Stimulated activated CD8-positive, alpha-beta memory T cell treated with anti-CD3 and anti-CD28 coated beads, Interleukin-4, amount 100 ng/mL, for 4 hours (primary cell): ENCODE measurements at places on chromosomes 1 and 21.

DNA sequence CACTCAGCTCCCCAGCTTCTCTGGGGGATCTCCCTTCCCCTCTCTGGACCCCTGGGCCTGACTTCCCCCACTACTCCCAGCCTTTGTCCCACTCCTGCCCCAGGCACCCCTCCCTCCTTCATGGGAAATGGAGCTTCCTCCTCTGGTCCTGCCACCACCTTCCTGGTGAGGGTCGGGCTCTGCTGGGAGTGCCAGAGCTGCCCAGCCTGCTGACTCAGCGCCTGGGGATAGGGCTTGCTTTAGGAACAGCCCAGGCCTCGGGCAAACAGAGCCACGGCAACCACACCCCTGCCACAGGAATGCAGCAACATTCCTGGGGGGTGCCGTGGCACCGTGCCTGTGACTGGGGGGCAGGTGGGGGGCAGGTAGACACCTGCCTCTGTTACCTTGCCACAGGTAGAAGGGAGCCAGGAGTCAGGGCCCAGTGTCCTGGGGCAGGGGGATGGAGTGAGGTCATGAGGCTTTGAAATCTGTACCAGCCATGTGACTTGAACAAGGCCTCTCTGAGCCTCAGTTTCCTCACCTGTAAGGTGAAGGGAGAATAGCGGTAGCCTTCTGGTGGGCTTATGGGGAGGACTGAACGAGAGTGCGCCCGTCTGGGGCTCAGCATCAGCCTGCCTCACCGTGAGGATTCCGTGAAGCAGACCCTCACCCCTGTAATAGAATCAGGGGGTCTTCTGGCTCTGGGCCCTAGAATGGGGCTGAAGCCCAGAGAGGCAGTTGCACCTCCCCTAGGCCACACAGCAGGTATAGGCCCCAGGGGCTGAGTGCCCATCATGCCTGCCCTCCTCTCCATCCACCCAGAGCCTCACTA is 17.8 kb upstream of the EPHA2 start:
- no peak for DNase-seq

DNA sequence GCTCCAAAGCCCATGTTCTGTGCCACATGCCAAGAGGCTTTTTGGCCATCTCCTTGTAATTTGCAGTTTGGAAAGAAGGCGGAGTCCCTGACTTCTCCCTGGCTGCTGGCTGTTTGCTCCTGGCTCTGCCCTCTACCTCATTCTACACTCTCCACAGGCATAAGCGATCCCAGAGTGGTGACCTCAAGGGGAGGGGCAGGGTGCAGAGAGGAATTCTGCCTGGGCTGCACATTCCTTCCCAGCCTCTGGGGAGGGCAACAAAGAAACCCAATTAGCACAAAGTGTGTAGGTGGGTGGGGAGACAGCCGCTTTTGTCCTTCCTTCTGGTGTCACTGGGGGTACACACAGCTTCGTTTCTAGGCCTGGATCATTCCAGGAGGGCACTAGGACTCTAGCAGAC is 95.3 kb downstream of the HIVEP3 start:
- DNase-seq, result no peak

DNA sequence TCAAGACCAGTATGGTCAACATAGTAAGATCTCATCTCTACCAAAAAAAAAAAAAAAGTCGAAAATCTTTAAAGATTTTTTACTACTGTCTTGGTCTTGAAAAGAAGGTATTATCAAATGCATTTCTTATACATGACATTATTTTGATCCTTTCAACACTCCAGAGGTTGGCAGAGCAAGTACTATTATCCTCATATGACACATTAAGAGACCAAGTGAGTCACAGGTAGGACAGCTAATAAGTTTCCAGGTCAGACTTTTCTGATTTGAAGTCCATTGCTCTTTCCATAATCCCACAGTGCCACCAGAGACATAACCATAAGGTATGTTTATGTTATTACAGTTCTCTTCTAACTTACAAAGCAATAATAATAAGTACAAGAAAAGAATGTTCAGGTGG is 15.2 kb downstream of the DBT start:
- no peak for DNase-seq

DNA sequence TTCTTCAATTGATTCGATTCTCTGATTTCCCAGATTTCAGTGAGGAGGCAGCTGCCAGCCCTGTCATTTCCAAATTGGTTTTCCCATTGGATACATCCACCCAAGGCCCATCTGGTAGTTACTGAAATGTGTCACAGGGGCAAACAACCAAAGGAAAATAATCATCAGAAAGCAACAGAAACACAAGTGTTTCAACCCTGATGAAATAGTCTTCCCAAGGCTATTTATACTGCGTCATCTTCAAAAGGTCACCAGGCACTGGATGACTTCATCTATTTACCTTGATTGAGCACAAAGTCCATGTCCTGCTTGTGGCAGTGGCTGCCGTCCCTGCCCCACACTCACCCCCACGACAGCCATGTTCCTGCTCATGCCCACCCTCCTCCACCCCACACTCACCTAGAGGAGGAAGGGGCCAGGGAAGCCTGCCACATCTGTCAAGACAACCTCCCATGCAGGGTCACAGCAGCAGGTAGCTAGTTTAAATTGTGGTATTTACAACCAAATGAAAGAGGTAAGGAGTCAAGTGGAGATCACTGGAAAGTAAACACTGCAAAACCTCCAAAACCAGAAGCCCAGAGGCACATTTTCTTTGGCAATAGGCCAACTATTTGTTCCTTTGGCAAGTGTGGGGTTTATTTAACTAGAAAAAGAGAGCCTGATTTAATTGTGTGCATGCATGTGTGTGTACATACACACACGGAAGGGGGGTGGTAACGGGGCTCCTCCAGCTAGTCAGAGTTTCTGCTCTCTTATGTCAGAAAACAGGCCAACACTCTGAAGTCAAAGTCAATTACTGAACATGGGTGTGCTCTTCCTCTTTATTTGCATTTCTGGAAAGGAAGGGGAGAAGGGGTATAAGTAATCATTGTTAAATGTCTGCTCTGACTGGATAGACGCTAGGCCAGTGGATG is 49.5 kb upstream of the RAB4A start:
- no peak for DNase-seq

DNA sequence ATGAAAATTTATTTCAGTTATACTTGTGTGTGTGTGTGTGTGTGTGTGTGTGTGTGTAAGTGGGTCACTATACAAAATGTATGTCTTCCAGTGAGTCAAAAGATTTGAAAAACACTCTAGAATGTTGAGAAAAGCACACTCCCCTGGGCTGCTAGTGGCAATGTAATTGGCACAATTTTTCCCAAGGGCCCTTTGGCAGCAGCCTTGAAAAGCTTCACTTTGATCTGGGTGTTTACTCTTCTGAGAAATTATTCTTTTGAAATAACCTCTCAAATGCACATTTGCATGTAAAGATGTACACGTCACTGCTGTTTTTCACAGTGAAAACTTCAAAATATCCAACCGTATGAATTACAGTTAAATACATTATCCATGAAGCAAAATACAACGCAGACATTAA is 22.1 kb upstream of the SLC44A3 start:
- no peak for DNase-seq

- DNase-seq, result no peak
These were observed 9.9 kb upstream of the SLC45A3 start for GRCh38 chr1:205690122-205690756.

GRCh38 chr1:210292231-210292871 is 36.4 kb upstream of the HHAT start:
- DNase-seq, result no peak

- DNase-seq, result no peak
These were observed 26.6 kb downstream of the CRYAA start for GRCh38 chr21:43195121-43196021.

DNA sequence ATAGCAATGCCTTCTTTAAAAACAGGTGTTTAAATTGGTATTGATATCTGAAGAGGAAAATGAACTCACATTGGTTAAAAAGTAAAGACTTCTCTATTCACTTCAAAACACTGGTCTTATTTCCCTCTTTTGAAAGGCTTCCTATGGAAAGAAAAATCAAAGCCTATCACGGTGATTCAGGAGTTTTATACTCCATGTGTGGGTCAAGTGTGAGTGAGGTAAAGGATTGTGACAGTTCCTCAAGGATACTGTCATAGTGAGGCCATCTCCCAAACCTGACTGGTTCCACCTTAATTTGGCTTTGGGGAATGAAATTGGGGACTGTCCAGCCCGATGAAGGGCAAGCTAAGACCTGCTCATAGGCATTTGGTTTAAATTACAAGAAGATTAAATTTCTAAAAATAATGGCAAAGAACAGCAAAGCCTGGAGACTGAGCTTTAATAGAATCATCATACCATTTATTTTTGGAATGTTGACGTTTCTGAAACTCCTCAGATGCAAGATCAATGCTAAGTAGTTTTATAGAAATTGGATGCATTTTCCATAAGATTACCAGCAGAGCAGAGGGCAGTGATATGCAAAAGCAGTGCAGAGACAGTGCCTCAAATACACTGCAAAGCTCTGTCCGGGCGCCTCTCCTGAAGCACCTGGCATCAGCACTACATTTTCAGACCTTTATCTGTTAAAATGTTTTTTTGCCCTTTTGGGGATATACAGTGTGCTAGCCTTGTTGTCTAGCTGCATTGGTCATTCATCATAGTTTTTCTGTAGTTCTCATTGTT is 302.1 kb upstream of the SGIP1 start:
- no peak for DNase-seq

- DNase-seq, result no peak
These were observed 105.8 kb downstream of the TBX19 start for GRCh38 chr1:168386492-168386891.

- DNase-seq, result no peak
These were observed 15.4 kb upstream of the LYST start for GRCh38 chr1:235881930-235882700.

DNA sequence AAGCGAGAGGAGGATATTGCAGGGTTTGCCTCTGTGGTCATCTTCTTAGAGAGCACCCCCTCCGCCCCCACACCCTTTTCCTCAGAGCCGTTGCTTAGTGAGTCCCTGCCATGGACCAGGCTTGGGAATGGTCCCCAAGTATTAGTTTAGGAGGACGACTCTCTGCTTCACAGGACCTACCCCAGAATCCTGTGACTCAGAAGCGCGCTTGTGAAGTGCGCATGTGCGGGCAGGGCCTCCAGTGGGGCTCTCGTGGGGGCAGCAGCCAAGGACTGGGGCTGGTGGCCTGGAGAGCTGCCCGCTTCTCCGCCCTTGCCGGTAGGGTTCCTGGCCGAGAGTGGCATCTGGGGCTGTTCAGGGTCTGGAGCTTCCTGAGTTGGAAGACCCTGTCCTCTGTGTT is 37.3 kb upstream of the HMGN1 start:
- DNase-seq, result no peak

DNA sequence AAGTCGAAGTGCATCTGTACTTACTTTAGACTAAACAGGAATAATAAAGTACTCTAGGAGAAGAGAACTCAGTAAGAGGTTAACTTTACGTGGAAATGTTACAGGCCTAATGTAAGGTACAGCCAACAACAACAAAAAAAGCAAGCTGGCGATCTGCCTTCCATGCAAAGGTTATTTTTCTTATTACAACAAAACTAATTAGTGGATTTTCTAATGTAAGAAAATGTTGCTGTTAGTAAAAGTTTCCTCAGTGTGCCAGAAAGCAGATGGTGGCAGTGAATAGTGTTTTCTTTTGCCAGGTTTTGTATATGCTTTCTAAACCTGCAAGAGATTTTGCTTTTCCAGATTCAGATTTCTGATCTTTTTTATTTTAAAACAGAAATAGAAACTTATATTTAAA is 179.2 kb downstream of the NFIA start:
- no peak for DNase-seq

GRCh38 chr1:80657707-80658106 is 1143.0 kb upstream of the ADGRL2 start:
- no peak for DNase-seq

- no peak for DNase-seq
These were observed 109.5 kb upstream of the UBE2U start for GRCh38 chr1:64093941-64094340.

GRCh38 chr1:182438326-182438725 is 11.6 kb upstream of the RGSL1 start:
- no peak for DNase-seq

GRCh38 chr21:40200946-40201345 is 333.7 kb downstream of the PCP4 start:
- no peak for DNase-seq

GRCh38 chr1:198083549-198083948 is 73.2 kb upstream of the NEK7 start:
- no peak for DNase-seq

GRCh38 chr1:14245954-14246353 is 352.5 kb upstream of the KAZN start:
- no peak for DNase-seq

- DNase-seq, result no peak
These were observed 6.5 kb upstream of the GLRX2 start for GRCh38 chr1:193111641-193112090.

DNA sequence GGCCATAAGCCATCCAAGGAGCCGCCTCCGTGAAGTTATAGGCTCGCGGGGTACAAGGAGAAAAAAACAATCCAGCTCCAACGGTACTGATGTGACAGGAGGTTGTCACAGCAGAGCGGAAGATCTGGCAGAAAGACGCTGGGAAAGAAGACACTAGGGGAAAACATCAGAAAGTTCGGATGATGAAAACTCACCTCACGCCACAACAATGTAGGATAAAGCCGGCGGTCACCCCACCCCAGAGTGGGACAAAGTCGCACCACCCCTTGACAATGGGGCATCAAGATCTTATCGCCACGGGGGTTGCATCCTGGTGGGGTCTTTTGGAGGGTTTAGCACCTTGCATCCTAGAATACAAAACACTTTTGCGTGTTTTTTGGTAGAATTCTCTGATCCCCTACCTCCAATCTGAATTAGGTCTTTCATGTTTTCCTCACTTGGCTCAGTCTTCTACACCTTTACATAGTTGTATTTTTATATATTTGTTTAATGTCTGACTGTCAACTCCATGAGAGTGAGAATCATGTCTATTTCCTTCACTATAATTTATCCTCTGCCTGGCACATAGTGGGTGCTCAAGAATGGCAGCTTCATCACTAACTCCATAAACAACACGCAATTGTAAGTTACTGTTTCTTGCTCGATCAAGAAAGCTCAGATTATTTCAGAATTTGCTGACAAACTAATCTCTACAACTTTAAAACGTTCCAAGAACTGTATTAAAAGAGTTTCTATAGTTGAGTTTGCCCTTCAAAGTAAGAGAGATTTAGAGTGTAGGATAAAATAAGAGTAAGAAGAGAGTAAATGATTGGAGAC is 611 bp upstream of the ZSWIM5 start:
- DNase-seq, result no peak

DNA sequence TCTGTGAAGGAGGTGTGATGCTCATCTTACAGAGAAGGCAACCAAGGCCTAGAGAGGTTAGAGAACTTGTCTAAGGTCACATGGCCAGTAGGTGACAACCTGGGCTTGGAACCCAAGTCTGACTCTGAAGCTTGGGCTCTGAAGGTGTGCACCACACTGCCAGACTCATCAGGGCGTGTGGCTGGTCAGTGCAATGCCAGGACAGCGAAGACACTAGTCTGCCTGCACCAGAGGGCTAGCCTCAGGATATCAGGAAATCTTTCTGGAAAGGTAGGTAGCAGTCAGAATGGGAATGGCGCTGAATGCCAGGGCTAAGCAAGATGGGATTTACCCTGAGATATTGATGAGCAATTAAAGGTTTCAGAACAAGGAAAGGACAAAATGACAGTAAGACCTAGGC is 34.9 kb downstream of the ELK4 start:
- no peak for DNase-seq

- no peak for DNase-seq
These were observed 7.6 kb upstream of the INPP5B start for GRCh38 chr1:37954316-37954971.

GRCh38 chr1:248739572-248740205 is 15.9 kb downstream of the LYPD8 start:
- DNase-seq, result no peak
